ENCODE measurements at places on chromosomes 7 and 10.

GRCh38 chr7:80255656-80256055 lies 121.0 kb downstream of the GNAI1 start:
- DNase-seq = no peak

DNA sequence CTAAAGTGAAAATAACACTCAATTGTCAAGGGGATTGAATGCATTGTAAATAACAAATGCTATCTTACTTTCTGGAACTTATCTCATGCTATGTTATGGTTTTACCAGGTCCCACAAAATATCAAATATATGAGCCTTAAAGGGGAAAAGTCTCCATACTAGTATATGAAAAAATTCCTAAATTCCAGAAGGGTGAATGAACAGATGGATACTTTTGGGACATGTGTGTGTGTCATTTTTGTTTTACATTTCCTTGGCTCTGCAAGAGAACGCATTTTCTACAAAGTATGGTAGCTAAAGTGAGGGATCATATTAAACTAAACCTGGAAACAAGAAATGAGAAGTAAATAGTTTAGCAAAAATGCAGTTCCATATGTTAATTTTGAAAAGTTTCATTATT lies 682.8 kb downstream of the INHBA start:
- no peak for DNase-seq

GRCh38 chr10:48612236-48612943 lies 7.5 kb upstream of the ARHGAP22 start:
- DNase-seq = no peak

GRCh38 chr7:68009716-68010115 lies 1013.1 kb downstream of the TYW1 start:
- DNase-seq = no peak

DNA sequence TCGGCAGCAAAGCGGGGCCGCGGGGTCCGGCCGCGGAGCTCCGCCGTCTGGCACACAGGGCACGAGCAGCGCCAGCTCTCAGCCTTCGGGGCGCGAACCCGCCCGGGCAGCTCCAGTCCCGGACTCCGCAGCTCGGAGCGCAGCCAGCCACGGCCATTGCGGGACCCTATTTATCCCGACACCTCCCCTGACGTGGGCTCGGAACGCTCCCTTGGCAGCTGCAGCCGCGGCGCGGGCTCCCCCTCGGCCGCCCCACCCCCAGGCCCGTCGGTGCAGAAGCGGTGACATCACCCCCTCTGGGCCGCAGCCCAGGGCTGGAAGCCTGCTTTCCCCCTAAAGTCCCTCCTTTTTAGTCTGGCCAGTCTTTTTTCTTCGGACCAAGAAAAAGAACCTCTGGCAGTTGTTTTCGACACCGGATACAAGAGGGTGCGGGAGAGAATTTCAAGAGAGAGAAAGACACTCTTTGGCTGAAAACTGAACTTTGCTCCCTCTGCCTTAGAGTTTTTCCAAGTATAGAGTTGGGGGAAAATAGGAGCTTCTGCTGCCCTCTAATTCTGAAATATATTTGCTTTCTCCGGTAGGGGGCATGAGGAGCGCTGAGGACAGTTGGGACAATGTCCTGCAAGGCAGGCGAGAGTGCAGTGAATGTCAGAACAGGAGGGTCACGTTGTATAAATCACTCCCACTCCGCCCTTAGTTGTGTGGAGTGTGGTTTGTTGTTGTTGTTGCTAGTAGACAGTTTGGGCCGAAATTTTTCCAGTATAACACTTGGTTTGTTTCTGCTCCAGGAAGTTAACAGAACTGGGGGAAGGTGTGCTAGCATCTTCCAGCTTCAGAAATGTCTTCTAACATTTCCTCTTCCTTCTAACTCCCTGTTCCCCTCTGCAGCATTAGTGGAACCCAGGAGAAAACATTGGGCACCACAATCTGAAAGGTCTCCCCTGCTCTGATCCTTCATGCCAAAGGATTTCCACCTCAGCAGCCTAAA lies at the start of gene SFRP4:
Gene SFRP4, minus strand, starts transcription at position 145 of the 988 bp plus-strand sequence. CDS start 280 bp downstream, outside the sequence.
- no peak for DNase-seq

GRCh38 chr7:28784171-28784902 lies 173.8 kb downstream of the TRIL start:
- DNase-seq = no peak

- DNase-seq = no peak
Observed at GRCh38 chr7:64613653-64614052, 50.8 kb upstream of the ZNF680 start.

- DNase-seq = no peak
Observed at GRCh38 chr10:109941236-109941862, 18.0 kb upstream of the XPNPEP1 start.

GRCh38 chr7:125661-126060 lies 66.7 kb upstream of the FAM20C start:
- DNase-seq = no peak

DNA sequence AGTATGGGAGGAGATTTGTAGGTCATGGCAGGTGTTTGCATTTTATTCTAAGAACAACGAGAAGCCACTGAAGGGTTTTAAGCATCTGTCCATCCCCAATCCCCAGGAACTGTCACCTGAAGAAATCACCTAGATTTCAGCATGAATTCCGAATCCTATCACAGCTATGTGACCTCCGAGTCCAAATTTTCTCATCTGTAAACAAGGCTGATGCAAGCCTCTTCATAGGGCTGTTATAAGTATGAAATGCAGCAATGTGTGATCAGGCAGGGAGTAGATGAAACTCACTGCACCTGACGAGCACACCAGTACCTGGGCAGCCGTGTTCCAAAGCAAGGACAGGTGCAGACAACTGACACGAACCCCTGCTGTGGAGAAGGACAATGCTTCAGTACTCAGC lies 14.0 kb downstream of the HABP2 start:
- no peak for DNase-seq

- DNase-seq = no peak
Observed at GRCh38 chr7:142496545-142496991, 238.7 kb upstream of the PRSS58 start.

DNA sequence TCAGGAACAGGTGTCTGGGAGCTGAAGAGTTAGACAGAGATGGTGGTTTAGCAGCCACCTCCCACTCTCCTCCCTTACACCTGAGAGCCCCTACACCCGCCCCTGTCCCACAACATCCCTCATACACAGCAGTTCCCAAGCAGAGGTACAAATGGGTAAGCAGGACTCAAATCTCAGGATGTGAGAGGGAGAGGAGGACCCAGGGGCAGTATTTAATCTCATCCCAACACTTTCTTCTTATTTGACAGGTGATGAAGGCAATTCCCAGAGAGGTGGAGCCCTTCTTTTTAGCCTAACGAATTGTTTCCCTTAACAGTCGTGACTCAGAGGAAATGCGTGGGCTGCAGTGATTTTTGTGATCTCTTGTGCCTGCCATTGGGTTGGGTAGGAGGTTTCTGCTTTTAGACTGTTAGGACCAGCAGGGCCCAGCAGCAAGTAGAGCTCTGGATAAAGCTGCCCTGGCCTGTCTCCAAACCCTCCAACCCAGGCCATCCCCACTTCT lies 191.3 kb downstream of the HECW1 start:
- DNase-seq = no peak

GRCh38 chr10:16436367-16436757 lies 448 bp upstream of the PTER start:
- DNase-seq = no peak

- no peak for DNase-seq
Observed at GRCh38 chr7:74587435-74588126, 69.9 kb upstream of the GTF2I start.

GRCh38 chr7:137990251-137990941 lies 11.5 kb downstream of the CREB3L2 start:
- no peak for DNase-seq

GRCh38 chr10:109678857-109679256 lies 244.5 kb downstream of the XPNPEP1 start:
- no peak for DNase-seq

DNA sequence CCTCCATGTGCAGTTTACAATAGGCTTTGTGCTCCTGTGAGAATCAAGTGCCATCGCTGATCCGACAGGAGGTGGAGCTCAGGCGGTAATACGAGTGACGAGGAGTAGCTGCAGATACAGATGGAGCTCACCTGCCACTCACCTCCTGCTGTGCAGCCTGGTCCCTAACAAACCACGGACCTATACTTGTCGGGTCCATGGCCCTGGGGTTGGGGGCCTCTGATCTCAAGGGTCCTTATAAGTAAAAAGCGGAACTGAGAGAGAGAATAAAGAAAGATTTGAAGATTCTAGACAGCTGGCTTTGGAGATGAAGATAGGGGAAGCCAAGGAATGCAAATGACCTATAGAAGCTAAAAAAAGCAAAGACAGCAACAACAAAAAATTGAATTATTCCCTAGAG lies 130.6 kb downstream of the PLXDC2 start:
- no peak for DNase-seq

DNA sequence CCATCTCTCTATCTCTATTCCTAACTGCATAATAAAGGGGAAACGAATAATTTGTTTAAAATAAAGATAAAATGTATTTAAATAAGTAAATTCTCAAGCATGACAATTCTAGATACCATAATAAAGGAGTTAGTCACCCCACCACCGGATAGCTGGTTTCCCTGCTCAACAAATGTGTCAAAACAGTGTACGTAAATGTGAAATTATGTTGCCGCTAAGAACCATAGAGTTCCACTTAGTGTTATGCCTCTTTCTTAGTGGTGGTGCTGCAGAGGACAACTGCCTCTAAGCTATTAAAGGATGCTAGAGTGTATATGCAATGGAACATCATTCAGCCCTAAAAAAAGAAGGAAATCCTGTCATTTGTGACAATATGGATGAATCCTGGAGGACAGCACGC lies 42.4 kb downstream of the SMKR1 start:
- DNase-seq = no peak

- no peak for DNase-seq
Observed at GRCh38 chr10:49751636-49752510, 10.2 kb downstream of the OGDHL start.

DNA sequence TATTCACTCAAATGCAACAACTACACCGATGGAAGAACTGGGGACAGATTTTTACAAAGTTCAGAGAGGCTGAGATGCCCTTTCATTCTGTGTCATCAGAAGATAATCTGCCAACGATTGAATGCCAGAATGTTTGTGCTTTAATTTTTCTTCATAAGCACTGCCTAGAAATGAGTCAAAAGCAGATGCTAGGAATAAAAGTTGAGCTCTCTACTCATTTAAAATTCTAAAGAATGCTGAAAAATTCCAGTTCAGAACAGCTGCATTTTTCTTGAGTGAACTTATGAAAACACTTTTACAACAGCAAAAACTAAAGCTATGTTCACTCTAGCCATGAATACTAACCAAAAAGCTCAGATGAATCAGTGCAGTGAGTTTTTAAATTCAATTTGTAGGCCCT lies 22.3 kb upstream of the FAM133B start:
- DNase-seq = no peak

DNA sequence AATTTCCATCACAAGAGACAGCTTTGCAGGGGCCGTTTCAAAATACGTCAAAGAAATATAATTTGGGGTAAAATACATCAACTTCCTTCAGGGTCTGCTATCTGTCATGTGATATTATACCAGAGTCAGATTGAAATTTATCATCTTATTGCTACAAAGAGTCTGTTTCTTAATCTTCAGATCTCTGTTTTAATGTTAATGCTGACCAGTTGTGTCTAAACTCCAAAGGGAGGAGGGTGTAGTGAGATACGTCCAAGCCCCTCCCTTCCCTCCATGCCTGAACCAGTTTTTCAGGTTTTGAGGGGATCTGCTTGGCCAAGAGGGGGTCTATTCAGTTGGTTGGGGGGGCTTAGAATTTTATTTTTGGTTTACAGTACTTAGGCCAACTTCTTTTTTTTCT lies 891.6 kb downstream of the GRM8 start:
- no peak for DNase-seq

DNA sequence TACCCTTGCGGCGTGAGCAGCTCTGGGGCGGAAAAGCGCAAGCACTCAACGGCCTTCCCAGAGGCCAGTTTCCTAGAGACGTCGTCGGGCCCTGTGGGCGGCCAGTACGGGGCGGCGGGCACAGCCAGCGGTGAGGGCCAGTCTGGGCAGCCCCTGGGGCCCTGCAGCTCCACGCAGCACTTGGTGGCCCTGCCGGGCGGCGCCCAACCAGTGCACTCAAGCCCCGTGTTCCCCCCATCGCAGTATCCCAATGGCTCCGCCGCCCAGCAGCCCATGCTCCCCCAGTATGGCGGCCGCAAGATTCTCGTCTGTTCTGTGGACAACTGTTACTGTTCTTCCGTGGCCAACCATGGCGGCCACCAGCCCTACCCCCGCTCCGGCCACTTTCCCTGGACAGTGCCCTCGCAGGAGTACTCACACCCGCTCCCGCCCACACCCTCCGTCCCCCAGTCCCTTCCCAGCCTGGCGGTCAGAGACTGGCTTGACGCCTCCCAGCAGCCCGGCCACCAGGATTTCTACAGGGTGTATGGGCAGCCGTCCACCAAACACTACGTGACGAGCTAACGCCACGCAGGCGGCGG lies 12.6 kb downstream of the TRIM8 start:
- DNase-seq = no peak

GRCh38 chr7:156956727-156957126 lies 7.2 kb downstream of the NOM1 start:
- no peak for DNase-seq

DNA sequence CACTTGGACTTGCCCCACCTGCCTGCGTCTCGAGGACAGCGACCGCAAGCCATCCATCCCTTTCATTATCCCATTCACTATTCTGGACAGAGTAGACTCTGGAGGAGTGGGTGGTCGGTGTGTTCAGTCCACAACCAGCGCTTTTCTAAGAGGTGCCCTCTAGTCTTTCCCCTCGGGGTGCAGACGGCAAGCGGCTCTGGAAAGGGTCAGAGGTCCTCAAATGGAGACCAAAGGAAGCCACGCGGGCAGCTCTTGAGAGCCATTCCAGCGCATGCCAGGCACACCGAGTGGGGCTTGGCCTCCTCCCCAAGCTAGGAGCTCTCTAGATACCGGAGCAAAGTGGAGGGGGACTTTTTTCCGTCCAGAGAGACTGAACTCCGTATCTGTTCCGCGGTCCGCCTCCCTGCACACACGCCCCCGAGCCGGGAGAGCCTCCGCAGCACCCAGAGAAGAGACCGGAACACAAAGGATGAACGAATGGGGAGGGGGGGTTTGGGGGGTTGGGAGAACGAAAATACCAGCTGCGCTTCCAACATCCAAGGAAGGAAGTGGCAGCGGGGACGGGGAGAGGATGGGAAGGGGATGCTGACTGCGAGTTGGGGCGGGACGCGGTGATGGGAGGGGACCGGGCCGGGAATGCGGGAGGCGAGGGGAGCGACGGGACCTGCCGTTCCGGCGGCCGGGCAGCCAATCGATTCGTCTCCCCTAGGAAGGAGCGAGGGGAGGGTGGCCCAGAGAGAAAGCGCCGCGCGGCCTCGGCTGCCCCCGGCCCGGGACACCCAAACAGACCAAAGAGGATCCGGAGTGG lies 515 bp downstream of the GSDME start:
- no peak for DNase-seq

DNA sequence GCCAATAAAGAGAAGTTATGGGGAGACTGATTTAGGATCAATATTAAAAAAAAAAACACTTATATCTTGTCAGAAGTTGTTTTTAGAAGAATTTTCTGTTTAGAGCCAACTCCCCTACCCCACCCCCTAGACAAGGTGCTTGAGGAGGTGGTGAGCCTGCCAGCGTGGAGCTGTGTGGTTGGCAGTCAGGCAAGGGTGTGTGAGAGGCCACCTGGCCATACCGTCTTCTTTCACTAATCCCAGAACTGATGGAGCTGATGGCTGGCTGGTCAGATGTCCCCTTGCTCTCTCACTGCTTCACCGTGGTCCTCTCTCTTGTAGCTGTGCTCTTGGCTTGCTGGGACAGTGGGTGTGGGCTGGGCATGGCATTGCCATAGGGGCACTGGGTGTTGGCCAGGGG lies 34.3 kb downstream of the NACAD start:
- DNase-seq = no peak

GRCh38 chr7:93927585-93927984 lies 6.0 kb downstream of the GNG11 start:
- DNase-seq = no peak

GRCh38 chr10:16902606-16903005 lies 85.4 kb upstream of the RSU1 start:
- no peak for DNase-seq
